ENCODE measurements at places on chromosomes 16 and 17.

DNA sequence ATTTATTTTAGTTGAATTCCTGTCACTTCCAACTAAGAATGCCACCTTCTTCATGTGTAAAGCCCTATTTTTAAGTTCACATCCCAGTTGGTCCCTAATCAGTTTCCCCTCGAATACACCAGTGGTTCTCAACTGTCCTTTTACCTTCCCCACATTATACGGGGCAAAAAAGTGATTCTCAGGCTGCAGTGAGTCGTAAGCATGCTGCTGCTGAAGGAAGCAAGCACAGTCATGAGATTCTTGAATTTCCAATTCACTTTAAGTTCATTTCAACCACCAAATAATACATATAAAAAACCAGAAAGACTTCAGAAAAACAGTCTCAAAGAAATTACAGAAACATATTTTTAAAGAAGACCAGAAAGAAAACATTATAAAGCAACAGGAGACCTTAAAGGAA lies 47.9 kb downstream of the UBE2G1 start:
- DNase-seq = no peak

DNA sequence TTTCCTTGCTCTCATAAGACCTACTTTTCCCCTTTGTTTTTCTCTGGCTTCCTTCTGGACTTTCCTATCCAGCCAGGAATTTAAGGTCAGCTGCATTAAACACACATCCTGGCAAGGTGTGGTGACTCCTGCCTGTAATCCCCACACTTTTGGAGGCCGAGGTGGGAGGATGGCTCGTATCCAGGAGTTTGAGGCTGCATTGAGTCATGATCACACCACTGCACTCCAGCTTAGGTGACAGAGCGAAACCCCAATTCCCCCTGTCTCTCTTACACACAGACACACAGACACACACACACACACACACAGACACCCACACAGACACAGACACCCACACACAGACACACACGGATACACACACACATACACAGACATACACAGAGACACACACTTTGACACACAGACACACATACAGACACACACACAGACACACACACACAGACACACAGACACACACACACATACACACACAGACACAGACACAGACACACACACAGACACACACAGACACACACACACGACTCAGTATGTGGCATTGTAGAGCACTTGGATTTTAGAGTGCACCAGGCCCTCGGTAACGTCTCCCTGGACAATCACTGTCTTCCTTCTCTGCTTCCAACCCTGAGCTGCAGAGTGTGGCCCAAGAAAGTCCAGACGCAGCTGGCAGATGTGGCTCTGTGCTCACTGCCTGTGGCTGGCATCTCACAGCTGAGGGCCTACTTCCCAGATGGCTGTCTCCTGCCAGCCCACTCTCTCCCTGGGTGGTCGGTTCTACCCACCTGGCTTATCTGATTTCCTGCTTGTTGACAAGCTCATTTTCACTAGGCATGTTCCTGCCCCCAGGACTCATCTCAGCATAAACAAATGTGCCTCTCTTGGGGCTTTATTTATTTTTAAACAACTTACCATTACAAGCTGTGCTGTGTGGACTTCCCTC lies 39.0 kb downstream of the NLRP1 start:
- no peak for DNase-seq

- DNase-seq = no peak
Observed at GRCh38 chr16:62539657-62540056, 503.4 kb upstream of the CDH8 start.

GRCh38 chr17:21419299-21420239 lies 43.4 kb downstream of the KCNJ12 start:
- DNase-seq = no peak

GRCh38 chr16:13953501-13953900 lies 33.5 kb downstream of the ERCC4 start:
- DNase-seq = no peak

DNA sequence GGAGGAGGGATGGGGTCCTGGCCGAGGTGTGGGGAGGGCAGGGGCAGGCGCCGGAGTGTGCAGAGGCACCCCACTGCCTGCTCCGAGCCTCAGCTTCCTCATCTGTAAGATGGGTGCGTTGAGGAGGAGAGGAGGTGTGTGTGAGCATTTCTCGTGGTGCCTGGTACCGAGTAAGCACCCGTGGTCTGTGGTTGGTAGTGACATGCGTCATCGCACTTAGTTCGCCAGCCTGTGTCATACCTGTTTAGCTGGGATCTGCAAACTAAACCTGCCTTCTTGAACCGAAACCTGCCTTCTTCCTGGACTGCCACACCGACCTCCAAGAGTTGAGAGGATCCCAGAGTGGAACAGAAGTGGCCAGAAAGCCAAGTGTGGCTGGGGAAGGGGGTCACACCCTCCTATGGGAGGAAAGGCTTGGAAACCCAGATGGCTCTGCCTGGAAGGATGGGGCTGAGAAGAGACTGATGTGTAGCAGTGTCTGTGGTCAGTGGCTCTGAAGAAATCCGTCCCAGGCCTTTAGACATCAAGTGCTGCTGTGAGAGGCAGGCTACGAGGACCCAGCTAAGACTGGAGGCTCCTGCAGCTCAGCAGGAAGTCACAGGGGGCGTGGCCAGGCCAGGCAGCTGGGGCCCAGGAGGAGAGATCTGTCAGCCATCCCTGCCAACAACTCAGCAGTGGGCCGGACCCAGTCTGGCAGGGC lies 162.6 kb upstream of the PLCG2 start:
- DNase-seq = peak; percentile 71

- DNase-seq = no peak
Observed at GRCh38 chr17:32099686-32100085, 42.6 kb upstream of the RHOT1 start.

- DNase-seq = no peak
Observed at GRCh38 chr17:33169580-33170285, 123.4 kb downstream of the ASIC2 start.

- DNase-seq = no peak
Observed at GRCh38 chr17:77327181-77327565, 186.4 kb downstream of the SEC14L1 start.

- DNase-seq = peak; percentile 52
Observed at GRCh38 chr16:20899477-20900298, 470 bp downstream of the DCUN1D3 start.

GRCh38 chr16:23435500-23435899 lies 17.5 kb downstream of the COG7 start:
- DNase-seq = peak; percentile 92

GRCh38 chr17:51745993-51746392 lies 412.5 kb downstream of the CA10 start:
- DNase-seq = no peak

- DNase-seq = no peak
Observed at GRCh38 chr16:24540602-24541210, 1.3 kb downstream of the RBBP6 start.

- no peak for DNase-seq
Observed at GRCh38 chr17:42268236-42268635, 8.0 kb downstream of the STAT5B start.

- no peak for DNase-seq
Observed at GRCh38 chr17:15462976-15463772, 4.2 kb downstream of the CDRT4 start.

GRCh38 chr17:77581480-77581879 lies 377.0 kb upstream of the TNRC6C start:
- DNase-seq = peak; percentile 8

DNA sequence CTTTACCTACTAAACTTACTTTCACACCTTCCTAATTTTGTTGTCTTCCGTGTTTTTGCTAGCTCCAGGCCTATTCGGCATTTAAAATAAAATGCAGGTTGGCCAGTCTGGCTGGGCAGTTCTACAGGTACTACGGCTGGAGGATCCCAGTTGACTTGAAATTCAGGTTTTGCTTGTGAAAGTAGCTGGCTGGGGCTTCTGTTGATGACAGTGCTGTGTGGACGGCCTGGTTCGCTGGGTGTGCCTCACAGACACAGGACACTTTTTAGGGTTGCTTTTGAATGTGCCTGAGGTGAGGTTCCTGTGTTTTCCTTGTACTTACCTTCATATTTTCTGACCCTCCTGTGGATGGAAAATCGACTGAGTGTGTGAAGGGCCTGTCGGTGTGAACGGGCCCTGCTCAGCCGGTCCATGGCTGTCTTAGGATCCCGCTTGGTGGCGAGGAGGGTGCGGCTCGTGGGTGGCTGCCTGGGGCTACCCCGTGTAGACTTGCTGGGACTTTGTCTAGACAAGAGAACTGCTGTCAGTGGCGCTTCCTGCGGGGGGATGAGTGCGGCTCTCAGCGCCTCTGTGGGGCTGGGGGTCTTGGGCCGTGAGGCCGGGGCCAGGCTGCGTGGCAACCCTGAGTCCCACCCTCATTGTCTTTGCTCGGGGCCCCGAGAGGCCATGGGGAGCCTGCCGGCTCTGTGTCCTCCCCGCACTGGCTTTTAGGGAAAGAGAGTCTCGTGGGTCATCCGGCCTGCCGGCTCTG lies 18.7 kb upstream of the ZNF750 start:
- no peak for DNase-seq

- no peak for DNase-seq
Observed at GRCh38 chr16:81813648-81814047, 34.6 kb downstream of the PLCG2 start.
